Kidney epithelial cell (primary cell): ENCODE measurements at places on chromosomes 5 and 9. TPM values are rescaled to one million over a fixed set of nuclear protein-coding genes. Genes with fewer than 3 reads are reported as not detected.

- DNase-seq = no peak
Measured at GRCh38 chr5:93870649-93871048, 129.2 kb upstream of the POU5F2 start.

DNA sequence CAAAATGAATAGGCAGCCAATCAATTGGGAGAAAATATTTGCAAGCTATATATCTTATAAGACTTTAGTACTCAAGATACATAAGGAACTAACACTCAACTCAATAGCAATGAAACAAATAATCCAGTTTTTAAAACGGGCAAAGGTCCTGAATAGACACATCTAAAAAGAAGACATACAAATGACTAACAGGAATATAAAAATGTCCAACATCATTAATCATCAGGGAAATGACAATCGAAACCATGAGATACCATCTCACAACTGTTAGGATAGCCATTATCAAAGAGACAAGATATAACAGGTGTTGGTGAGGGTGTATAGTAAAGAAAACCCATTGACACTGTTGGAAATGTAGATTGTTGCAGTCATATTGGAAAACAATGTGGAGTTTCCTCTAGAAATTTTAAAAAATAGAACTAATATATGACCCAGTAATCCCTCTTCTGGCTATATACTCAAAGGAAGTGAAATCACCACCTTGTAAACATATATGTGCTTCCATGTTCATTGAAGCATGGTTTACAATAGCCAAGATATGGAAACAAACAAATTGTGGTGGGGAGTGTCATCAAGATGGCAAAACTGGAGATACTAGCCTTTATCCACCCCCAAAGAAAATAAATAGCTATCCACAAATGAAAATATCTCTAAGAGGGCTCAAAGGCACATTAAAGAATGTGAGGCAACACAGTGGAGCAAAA, 13.9 kb upstream of the BTNL3 start:
- DNase-seq = no peak

- no peak for DNase-seq
Measured at GRCh38 chr5:138655530-138656190, 80.5 kb upstream of the HSPA9 start.

DNA sequence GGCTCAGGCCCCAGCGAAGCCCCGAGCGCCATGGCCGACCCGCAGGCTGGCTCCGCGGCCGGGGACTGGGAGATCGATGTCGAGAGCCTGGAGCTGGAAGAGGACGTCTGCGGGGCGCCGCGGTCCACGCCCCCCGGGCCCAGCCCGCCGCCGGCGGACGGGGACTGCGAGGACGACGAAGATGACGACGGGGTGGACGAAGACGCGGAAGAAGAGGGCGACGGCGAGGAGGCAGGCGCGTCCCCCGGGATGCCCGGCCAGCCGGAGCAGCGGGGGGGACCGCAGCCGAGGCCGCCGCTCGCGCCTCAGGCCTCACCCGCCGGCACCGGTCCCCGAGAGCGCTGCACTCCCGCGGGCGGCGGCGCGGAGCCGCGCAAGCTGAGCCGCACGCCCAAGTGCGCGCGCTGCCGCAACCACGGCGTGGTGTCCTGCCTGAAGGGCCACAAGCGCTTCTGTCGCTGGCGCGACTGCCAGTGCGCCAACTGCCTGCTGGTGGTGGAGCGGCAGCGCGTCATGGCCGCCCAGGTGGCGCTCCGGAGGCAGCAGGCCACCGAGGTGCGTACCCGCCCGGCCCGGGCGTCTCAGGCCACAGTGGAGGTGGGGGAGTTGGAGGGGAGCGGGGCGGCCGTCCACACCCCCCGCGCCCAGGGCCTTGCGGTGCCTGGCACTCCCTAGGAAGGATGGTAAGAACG, 1.6 kb downstream of the DMRT2 start:
- no peak for DNase-seq

- no peak for DNase-seq
Measured at GRCh38 chr5:125657936-125658335, 765.3 kb upstream of the GRAMD2B start.

GRCh38 chr9:130262061-130262745, 3.4 kb upstream of the HMCN2 start:
- DNase-seq = no peak

DNA sequence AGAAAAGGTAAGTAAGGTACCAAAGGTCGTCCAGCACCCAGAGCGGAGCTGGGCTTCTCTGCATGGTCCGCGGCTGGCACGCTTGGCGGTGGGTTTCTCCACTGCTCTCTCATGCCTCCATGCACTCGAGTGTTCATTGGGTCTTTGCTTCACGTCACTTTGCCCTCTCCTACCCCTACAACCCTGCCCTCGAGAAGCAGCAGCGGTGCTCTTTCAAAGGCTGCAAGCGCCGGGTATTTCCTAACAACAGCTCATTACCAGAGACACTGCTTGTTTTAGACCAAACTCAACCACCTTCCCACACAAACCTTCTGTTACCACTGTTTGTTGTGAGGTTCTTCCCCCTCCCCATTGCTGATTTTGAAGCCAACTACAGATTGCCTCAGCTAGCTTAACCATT, 21.5 kb upstream of the ZBTB34 start:
- no peak for DNase-seq

Gene GABRA6
- not detected in 2 replicates for total RNA-seq

DNA sequence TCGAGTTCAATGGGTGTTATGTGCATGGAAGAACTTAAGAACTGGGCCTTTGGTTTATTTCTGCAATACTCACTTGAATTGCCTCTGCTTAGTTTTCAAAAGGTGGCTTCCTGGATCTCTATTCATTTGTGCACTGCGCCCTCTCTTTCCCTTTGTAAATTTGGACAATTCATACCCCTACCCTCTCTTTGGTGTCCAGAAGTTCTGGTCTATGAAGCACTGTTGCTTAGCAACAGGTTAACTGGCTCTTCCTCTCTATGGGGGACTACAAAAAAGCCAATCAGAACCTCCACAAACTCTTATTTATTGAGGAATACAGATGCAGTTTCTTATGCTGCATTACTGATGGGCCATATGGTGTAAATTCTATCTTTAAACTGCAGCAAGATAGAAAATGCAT, 13.5 kb upstream of the FAM120A start:
- no peak for DNase-seq

DNA sequence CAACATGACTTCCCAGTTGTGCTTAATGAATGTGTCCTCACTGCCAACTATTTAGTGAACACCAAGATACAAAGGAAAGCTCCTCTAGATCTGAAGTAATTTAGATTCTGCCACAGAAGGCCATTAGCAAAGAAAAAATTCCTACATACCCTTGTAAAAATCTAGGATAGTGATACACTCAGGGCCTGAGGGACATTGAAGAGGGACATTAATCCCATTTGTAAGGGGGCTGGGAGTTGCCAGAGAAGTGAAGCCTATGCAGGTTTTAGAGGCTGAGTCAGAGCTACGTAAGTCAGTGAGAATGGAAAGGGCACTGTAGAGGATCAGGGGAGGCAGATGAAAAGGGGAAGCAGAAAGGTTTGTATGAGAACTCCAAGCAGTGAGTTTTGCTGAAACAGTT, 286.9 kb upstream of the TARS1 start:
- no peak for DNase-seq

DNA sequence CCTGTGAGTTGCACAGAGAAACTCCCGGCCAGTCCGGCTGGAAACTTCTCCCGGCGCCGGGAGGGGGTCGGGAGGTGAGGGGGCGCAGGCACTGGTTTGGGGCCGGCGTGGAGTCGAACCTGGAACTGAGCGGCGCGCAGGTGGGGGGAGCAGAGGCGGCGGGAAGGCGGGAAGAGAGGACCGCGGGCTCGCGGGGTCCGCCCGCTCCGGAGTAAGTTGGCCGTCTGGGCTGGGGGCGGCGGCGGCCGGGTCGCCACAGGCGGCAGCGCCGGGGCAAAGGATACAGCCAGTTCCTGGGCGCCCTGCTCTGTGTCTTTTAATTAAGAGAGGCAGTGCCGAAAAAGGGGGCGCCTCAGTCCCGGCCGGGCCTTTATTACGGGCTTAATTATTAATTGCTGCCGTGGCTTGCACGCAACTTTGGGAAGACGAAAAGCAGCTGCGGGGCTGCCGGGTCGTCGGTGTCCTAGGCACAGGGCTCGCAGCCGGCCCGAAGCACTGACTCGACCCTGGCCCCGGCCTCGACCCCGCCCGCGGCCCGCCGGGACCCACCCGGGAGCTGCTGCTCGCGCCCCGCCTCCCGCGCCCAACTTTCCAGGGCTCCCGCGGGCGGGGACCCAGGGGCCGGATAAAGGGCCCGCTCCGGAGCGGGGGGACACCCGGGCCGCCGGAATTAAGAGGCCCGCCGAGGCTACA, 1.1 kb downstream of the NTNG2 start:
- DNase-seq = no peak

Gene SLCO6A1
- not detected in 2 replicates for total RNA-seq

- no peak for DNase-seq
Measured at GRCh38 chr5:158390577-158390976, 531.6 kb upstream of the CLINT1 start.

DNA sequence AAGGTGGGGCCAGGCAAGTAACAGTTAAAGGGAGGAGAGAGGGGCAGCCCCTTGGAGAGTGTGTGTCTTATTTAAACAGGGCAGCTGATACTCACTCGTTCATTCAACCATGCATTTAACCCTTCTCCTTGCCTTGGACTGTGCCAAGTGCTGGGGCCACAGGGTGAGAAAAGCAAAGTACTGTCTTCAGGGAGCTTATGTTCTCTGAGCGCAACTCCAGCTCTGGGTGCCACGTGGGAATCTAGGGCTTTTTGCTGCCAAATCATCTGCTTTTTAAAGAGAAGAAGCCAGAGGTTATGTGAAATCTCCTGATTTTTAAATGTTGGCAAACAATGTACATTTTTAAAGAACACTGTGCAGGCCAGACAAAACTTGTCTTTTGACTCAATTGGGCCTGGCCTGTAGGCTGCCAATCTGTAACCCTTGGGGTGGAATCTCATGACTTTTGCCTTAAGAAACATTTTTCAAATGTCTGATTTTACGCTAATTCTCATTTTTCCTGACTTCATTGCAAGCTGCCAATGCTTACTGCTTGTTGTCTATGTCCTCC, 157.8 kb downstream of the NTRK2 start:
- no peak for DNase-seq

Gene SPEF2
- total RNA-seq = 3.2 and 3.6 TPM in 2 replicates

DNA sequence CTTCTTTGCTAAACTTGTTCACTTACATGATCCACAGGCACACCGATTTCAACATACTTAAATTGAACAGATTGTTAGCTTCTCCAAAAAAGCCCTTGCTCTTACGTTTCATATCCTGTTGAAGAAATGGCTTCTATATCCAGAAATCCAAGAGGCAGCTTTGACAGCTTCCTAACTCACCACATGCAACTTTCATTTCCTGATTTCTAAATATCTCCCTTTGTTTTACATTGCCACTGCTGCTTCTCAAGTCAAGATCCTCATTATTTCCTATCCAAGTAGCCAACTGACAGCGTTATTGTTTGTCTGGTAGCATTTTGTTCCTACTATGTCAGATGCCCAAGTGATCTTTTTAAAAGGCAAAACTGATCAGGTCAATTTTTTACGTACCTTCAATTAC, 913.2 kb upstream of the TYRP1 start:
- DNase-seq = no peak

Gene TRIM7
- total RNA-seq = 2.9 and 4.4 TPM in 2 replicates

- no peak for DNase-seq
Measured at GRCh38 chr5:18333841-18334240, 699.6 kb downstream of the TAF11L14 start.
